Activated T-helper 1 cell treated with anti-CD3 and anti-CD28 coated beads, Interleukin-12 subunit alpha, Interleukin-12 subunit beta, Interleukin-2, Interleukin-4 antibody, amounts not matched to agents 30 ng/mL and 10 ng/mL and 1 ng/mL, durations not matched to agents 14 hours and 24 hours and 36 hours (primary cell): ENCODE measurements at places on chromosomes 1 and 21.

- peaks cover 2% of the 10 kb centered on the region for H3K27me3 ChIP-seq
- H3K4me1 ChIP-seq = peaks cover 17% of the 10 kb centered on the region
- no peak for DNase-seq
These were observed 28.4 kb upstream of the TMEM125 start for GRCh38 chr1:43241413-43241836.

DNA sequence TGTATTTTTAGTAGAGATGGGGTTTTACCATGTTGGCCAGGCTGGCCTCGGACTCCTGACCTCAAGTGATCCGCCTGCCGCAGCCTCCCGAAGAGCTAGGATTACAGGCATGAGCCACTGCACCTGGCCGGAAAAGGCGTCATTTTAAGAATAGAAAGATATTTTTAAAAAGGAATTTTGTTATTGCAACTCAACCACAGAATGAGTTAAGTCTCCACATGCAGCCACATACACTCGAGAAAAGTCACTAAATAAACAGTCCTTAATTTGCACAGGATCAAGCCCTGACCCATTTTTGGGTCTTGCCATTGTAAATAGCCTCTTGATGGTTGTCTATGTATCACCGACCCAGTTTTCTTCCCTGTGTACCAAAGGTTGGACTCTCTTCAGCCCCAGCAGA is 85.5 kb downstream of the FBXO2 start:
- H3K36me3 ChIP-seq = no peaks in the 10 kb centered on the region
- H3K4me1 ChIP-seq = no peaks in the 10 kb centered on the region
- H3K27me3 ChIP-seq = peaks cover 3% of the 10 kb centered on the region
- DNase-seq = no peak
- no peak overlapping the region for H3K27ac ChIP-seq

DNA sequence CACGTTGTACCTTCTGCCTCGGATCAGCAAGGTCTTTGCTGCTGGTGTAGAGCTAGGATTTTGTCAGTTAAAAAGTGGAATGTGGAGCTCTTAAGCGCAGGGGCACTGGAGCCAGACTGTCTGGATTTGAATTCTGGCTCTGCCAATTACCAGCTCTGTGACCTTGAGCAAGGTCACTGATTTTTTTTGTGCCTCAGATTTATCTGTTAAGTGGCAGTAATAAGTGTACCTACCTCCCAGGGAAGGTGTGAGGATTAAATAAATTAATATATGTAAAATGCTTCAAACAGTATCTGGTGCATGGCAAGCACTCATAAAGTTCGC is 40.3 kb downstream of the UBE2U start:
- DNase-seq = no peak
- H3K4me1 ChIP-seq = peaks cover 11% of the 10 kb centered on the region
- peaks cover 12% of the 10 kb centered on the region for H3K27me3 ChIP-seq
- H3K27ac ChIP-seq = no peak overlapping the region

GRCh38 chr1:38600905-38601304 is 258.7 kb downstream of the RRAGC start:
- no peak for DNase-seq
- no peak overlapping the region for H3K4me3 ChIP-seq
- no peak overlapping the region for H3K27ac ChIP-seq
- peaks cover 11% of the 10 kb centered on the region for H3K27me3 ChIP-seq
- H3K36me3 ChIP-seq = no peaks in the 10 kb centered on the region
- no peaks in the 10 kb centered on the region for H3K4me1 ChIP-seq

DNA sequence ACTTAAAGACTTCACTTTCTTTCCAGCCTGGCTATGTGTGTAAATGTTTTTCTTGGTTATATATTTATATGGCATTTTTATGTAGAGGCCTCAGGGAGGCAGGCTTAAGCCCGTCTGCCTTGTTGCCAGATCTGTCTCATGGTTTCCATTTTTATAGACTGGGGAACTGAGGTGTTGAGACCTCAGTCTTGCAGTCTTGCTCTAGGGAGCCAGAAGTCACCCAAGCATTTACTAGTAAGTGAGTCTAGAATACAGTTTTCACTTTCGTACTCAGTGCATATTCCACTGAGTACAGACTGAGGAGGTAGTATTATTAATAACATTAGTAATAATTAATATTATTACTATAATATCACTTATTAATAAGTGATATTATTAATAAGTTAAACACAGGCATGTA is 161.4 kb downstream of the UCK2 start:
- H3K4me3 ChIP-seq = no peak overlapping the region
- no peak for DNase-seq
- no peaks in the 10 kb centered on the region for H3K27me3 ChIP-seq
- H3K36me3 ChIP-seq = no peaks in the 10 kb centered on the region
- H3K4me1 ChIP-seq = no peaks in the 10 kb centered on the region

- no peaks in the 10 kb centered on the region for H3K36me3 ChIP-seq
- H3K4me1 ChIP-seq = no peaks in the 10 kb centered on the region
- DNase-seq = no peak
- no peak overlapping the region for H3K4me3 ChIP-seq
- H3K27ac ChIP-seq = no peak overlapping the region
These were observed 135.3 kb downstream of the PPIAL4G start for GRCh38 chr1:148347781-148348180.

- no peak overlapping the region for H3K4me3 ChIP-seq
- H3K36me3 ChIP-seq = no peaks in the 10 kb centered on the region
- no peak for DNase-seq
- no peaks in the 10 kb centered on the region for H3K27me3 ChIP-seq
- peaks cover 61% of the 10 kb centered on the region for H3K4me1 ChIP-seq
These were observed 2.7 kb downstream of the ADAMTS4 start for GRCh38 chr1:161196111-161196510.

- peaks cover 8% of the 10 kb centered on the region for H3K4me1 ChIP-seq
- H3K36me3 ChIP-seq = peaks cover 33% of the 10 kb centered on the region
- no peaks in the 10 kb centered on the region for H3K27me3 ChIP-seq
- H3K4me3 ChIP-seq = no peak overlapping the region
These were observed 62.8 kb downstream of the SLC66A1 start for GRCh38 chr1:19374926-19375325.

GRCh38 chr1:113215015-113215414 is 142.0 kb downstream of the LRIG2 start:
- peaks cover 2% of the 10 kb centered on the region for H3K27me3 ChIP-seq
- DNase-seq = no peak
- no peak overlapping the region for H3K27ac ChIP-seq
- no peaks in the 10 kb centered on the region for H3K4me1 ChIP-seq

- no peak for DNase-seq
- no peaks in the 10 kb centered on the region for H3K4me1 ChIP-seq
- H3K36me3 ChIP-seq = no peaks in the 10 kb centered on the region
- no peak overlapping the region for H3K4me3 ChIP-seq
- no peak overlapping the region for H3K27ac ChIP-seq
These were observed 145.1 kb downstream of the PTPRU start for GRCh38 chr1:29381426-29381825.
